ENCODE measurements at places on chromosomes 1 and 21.

GRCh38 chr1:3352952-3353331 lies 101.5 kb upstream of the ARHGEF16 start:
- DNase-seq = no peak

DNA sequence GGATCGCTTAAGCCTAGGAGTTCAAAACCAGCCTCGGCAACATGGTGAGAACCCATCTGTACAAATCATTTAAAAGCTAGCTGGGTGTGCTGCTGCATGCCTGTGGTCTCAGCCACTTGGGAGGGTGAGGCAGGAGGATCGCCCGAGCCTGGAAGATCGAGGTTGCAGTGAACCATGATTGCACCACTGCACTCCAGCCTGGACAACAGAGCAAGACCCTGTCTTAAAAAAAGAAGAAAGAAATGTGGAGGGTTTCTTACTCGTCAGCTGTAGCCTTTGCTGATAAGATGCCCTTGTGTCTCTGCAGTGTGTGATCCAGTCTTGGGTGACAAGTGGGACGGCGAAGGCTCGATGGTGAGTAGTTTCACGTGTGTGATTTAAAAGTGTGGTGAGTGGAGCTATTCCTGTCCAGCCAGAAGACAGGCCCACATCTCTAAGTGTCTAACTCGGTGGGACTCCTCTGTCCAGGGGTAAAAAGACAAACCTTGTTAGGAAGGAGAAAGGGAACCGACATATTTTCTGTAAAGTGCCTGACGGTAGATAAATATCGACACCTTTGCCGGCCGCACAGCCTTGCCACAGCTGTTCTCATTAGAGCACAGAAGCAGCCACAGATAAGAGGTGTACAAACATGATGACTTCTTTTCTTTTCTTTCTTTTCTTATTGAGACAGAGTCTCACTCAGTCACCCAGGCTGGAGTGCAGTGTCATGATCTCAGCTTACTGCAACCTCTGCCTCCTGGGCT lies 27.0 kb downstream of the PDXK start:
- DNase-seq = no peak

GRCh38 chr1:101613546-101613945 lies 376.7 kb downstream of the S1PR1 start:
- DNase-seq = peak; percentile 50

GRCh38 chr1:1286313-1287261 lies 6.4 kb downstream of the SCNN1D start:
- no peak for DNase-seq

DNA sequence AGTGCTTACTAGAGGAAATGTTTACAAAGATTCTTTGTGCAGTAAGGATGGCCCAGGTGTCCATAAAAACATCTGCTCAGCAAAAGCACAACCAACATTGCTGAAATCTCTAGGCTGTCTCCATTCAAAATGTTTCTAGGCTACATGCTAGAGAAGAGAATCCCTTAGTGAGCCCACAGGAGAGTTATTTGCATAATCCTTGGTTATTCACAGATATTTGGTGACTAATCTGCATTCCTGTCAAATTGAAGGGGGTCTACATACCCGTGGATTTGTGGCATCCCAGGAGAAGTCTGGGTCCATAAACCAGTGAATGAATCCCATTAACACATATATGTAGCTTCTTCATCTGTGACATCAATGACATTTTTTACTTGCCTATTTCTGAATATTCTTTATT lies 261.3 kb upstream of the ESRRG start:
- DNase-seq = no peak

DNA sequence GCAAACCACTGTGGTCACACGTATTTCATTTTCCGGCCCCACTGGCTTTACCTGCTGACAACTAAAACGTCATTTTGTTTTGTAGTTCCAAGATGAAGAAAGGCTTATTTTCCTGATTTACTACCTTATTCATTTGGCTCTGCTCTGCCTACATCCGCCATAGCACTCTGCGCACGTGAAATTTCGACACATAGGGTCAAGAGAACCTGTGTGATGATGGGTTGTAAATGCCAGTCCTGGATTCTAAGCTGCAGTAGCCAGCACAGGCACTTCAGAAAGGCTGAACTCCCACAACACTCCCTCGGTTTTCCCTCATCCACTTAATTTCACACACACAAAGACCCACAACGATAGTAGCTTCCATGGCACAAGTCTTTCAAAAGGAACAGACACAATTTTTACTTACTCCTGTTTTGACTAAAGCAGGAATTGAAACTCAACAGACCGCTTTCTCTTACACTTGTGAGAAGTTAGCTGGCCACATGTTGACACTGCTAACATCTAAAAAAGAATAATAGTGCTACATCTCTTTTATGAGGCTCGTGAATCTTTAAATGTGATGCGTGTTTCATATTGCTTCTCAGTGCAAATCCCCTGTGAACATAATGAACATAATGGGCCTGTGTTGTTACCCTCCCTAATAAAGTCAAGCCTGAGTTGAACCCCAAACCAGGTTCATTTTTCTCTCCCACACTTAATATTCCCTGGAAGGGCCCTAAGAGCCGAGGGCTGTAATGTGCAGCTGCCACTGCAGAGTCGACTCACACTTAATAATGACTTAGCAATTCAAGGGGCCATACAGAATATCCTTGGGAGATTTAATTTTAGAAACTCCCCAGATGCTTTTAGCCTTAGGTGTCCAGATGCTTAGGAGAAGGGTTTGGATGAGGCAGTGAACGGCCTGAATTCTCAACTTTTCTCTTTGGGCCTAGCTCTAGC lies 1.5 kb upstream of the RUNX1 start:
- DNase-seq = no peak

GRCh38 chr1:168788258-168788657 lies 59.3 kb upstream of the DPT start:
- DNase-seq = no peak

DNA sequence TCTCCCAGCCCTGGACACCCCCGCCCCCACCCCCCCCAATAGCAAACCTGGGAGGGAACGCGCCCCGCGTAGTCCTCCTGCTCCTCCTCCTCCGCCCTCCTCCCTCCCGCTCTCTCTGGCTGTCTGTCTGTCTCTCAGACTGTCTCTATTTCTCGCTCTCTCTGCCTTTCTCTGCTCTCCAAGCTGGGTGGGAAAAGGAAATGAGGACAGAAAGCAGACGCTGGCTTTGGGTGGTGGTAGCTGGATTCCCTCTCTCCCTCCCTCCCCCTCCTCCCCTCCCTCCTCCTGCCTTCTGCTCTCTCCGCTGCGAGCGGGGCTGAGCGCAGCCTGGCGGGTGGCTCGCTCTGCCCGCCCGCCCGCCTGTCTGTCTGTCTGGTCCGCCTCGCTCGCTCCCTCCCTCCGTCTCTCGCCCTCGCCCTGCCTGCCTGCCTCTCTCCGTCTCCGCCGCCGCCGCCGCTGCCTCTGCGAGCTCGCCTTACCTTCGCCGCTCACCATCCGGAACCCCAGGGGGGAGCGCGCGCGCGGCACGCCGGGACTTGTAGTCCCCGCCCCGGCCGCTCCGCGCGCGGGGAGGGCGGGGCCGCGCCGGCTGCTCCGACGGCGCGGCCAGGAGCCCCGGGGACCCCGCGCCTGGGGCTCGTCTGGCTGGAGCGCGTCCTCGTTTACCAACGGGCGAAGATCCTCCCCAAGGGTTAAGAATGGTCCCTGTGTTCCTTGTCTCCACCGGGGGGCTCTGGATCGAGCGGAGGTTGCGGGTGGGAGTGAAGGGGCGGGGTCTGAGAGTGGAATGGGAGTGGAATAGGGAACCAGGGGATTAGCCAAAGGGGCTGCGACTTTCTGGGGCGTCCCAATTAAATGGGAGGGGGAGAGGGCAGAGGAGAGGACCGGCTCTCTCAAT lies at the start of gene AHDC1:
AHDC1 (minus strand) TSS at position 464 of the 898 bp plus-strand sequence. CDS start 52,029 bp downstream, outside the sequence.
- DNase-seq = peak; percentile 79

DNA sequence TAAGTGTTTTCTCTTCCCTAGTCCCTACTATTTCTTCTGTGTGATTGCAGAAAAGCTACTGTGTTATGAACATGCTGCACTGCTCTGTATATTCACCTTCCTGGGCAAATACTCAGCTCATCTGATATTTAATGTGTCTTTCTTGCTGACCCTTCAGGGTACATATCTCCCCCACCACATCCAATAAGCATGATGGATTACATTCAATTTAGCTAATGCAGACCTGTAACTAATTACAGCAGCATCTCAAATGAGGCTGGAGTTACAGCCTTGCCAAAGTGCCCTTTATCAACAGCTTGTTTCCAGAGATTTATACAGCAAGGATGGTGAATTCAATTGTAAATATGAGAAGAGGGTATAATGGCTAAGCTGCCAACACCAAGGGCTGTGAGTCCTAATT lies 144.0 kb downstream of the KCNH1 start:
- DNase-seq = no peak

DNA sequence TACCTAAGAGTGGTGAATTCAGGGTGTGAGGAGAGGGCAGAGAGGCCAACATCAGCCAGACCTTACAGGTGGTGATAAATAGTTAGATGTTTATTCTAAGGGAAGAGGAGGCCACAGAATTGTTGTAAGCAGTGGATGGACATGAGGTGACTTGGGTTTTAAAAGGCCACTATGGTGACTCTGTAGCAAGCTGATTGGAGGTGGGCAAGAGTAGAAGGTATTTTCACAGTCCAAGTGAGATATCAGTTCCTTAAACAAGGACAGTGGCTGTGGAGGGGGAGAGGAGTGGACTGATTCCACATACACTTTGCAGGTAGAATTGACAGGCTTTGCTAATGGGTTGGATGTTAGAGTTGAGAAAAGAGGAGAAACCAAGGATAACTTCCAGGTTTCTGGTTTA lies 60.8 kb upstream of the CLDN14 start:
- no peak for DNase-seq

DNA sequence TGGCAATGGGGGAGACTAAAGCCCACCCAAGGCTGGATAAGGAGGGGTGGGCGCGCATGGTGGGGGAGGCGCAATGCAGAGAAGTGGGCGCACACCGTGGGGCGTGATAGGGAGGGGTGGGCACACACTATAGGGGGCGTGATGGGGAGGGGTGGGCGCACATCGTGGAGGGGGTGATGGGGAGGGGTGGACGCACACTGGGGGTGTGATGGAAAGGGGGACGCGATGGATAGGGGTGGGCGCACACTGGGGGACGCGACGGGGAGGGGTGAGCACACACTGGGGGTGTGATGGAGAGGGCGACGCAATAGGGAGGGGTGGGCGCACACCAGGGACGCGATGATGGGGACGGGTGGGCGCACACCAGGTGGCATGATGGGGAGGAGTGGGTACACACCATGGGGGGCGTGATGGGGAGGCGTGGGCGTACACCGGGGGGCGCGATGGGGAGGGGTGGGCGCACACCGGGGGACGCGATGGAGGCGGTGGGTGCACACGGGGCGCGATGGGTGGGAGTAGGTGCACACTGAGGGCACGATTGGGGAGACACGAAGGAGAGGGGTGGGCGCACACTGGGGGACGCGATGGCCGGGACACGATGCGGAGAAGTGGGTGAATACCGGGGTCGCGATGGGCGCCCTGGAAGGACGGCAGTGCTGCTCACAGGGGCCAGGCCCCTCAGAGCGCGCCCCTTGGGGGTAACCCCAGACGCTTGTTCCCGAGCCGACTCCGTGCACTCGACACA lies 929 bp downstream of the SUMO3 start:
- no peak for DNase-seq

GRCh38 chr1:187236676-187237075 lies 407.9 kb downstream of the PLA2G4A start:
- no peak for DNase-seq

DNA sequence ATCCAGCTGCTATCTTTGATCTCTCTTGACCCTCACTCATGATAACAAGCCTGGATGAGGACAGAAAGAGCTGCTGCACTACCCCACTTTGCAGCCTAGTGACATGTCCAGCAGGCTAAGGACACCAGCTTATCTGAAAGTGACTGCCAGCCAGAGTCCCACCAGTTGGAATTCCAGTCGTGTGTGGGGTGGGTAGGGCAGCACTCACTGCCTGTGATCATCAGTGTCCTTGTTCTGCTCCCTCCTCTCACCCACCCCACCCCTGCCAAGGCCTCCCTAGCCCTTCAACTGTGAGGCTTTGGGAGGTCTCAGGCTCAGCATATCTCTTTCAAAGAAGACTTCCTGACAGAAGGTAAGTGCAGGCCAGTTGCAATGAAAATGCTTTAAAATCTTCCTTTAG lies 15.5 kb upstream of the NMNAT2 start:
- no peak for DNase-seq

GRCh38 chr1:221891708-221892107 lies 149.8 kb upstream of the DUSP10 start:
- no peak for DNase-seq

DNA sequence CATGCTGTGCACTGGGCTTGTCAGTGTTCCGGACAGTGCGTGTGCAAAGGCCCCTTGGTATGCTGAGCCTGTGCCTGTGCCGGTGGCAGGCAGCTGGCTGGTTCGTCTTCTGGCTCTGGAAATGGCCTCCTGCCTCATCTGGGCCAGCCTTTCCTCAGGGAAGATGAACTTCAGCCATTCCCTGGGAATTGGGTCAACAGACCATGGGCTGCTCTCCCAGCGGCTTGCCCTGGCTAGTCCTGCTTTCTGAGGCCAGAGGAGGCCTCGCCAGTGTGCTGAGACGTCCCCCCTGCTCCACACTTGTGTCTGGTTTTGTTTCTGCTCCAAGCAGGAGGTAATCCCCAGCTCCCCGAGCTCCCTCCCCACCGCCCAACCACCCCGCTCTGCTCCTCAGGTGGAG lies 32.6 kb upstream of the RD3 start:
- DNase-seq = no peak

GRCh38 chr1:226958300-226958699 lies 18.2 kb downstream of the COQ8A start:
- no peak for DNase-seq

GRCh38 chr1:44036409-44037139 lies 5.3 kb upstream of the SLC6A9 start:
- peak; percentile 72 for DNase-seq

- peak; percentile 58 for DNase-seq
Observed at GRCh38 chr1:12132078-12132477, 34.7 kb upstream of the TNFRSF1B start.

DNA sequence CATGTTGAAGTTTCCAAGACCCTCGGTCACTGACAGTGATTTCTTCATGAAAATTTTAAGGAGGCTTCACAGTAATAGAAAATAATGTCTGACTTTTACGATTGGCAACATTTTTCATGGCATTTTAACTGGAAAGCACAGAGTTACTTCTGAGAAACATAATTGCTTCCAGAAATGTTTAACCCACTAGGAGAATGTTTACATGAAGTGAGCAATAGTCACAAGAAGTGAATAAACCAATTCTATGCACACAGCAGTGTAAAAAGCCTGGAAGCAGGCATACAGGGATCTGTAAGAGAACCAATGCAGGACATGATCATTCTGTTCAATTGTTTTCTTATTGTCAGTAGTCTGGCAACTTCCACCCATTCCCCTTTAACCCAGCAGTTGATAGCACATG lies 316.2 kb upstream of the CXADR start:
- DNase-seq = no peak

DNA sequence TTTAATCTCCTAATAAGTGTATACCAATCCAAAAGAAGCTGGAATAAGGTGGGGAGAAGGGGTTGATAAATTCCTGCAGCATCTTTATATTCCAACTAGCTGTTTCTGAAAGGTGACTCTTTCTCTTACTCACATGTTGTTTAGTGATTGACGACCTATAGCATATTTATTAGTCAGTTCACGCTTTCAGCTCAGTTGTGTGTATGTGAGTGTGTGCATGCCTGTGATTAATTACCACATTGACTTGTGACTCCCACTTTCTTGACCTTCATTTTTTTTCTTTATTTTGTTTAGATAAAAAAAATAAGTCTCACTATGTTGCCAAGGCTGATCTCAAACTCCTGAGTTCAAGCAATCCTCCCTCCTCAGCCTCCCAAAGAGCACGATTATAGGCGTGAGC lies 44.4 kb downstream of the ATP2B4 start:
- DNase-seq = no peak

- DNase-seq = no peak
Observed at GRCh38 chr1:200627575-200628222, 7.1 kb upstream of the KIF14 start.
